ENCODE measurements at places on chromosomes 2 and 18.

GRCh38 chr2:15273452-15273851 is 287.7 kb downstream of the NBAS start:
- no peak for DNase-seq

- no peak for DNase-seq
These were observed 25.4 kb downstream of the FBLN7 start for GRCh38 chr2:112163541-112163981.

DNA sequence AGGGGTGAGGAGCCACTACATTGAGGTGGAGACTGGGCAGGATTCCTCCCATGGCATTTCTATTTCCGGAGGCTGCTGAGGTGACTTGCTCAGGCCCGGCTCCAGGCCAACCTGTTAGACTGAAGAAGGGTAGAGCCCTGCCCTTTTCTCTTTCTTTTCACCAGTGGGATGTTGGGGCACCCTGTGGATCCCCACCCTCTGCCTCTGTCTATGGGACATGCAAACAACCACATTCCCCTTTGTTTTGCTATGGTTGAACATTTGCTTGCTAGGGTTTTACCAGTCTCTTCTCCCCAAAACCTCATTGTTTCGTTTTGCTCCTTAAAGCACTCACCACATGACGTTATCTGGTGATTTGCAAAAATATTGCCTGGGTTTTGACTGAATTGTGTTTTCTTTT is 183.3 kb downstream of the ARL4C start:
- DNase-seq = no peak

DNA sequence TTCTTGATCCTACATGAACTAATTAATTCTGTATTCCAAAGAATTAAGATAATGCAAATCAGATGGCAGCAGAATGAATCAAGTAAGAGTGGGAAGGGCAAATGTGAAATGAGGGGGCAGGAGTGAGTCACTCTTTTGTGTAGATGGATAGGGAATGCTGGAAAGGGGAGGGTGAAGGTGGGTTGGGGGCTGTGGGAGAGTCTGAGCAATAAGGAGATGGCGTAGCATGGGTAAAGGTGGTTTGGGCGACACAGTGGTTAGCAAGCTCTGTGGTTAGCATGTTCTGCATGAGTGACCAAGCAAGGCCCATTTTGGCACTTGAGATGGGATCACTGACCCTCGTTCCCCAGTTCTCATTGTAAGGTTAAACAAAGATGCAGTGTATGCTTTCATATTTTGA is 20.4 kb downstream of the GPD2 start:
- DNase-seq = no peak

DNA sequence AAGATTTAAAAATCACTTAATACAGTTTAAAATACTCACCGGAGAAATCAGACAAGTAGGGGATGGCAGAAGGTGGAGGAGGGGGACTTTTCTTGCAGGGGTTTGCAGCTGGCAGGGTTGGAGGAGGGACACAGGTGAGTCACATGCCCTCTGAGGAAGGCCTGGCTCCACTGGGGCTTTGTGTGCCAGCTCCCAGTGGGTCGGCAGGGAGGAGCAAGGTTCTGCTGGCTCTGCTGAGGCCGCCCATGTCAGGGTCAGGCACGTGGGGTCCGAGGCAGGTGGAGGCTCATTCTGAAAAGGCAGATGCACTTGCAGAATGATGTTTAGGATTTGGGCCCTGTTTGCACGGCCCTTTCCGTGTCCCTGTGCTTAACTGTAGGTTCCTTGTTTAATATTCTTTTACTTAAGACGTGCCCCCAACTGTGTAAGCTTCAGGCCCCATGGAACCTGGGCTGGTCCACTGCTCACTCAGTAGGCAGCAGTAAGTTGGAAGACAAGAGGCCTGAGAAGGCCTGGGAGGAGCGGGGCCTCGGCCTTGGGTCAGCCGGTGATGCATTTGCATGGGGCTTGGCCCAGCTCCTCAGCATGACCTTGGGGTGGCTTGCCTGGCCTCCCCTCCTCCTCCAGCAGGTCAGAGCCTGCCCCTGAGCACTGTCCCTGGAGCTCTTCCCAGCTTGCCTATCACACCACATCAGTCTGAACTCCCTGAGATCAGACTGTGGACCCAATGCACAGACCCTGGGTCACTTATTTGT is 141.0 kb downstream of the GLI2 start:
- DNase-seq = no peak

DNA sequence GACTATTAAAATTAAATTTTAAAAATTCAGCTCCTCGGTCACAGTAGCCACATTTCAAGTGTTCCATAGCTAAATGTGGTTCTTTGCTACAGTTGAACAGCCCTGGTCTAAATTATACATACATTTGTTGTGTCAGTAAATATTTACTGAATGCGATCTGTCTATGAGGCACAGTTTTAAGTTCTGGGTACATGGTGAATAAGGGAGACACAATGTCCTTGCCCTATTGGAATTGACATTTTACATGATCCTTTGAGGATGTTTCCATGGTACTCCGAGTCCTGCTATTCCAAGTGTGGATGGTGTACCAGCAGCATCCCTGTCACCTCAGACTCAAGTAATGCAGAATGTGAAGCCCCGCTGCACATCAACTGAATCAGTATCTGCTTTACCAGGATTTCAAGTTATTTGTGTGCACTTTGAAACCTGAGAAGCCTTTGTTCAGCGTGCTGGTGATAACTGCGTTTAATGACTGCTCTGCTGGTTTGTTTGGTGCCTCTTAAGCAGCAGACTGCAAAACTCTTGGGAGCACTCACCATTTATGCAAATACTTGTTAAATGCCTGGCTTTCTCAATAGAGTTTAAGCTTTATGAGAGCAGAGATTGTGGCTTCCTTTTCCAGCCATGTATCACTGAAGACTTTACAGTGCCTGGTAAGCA is 1.5 kb downstream of the GALNT1 start:
- DNase-seq = no peak

GRCh38 chr2:152606081-152606480 is 111.2 kb downstream of the PRPF40A start:
- DNase-seq = no peak

- DNase-seq = no peak
These were observed 285.3 kb upstream of the CCDC68 start for GRCh38 chr18:55244546-55244945.

GRCh38 chr2:64157792-64158191 is 13.6 kb upstream of the PELI1 start:
- no peak for DNase-seq

GRCh38 chr2:165281387-165281786 is 42.2 kb downstream of the SCN2A start:
- no peak for DNase-seq

DNA sequence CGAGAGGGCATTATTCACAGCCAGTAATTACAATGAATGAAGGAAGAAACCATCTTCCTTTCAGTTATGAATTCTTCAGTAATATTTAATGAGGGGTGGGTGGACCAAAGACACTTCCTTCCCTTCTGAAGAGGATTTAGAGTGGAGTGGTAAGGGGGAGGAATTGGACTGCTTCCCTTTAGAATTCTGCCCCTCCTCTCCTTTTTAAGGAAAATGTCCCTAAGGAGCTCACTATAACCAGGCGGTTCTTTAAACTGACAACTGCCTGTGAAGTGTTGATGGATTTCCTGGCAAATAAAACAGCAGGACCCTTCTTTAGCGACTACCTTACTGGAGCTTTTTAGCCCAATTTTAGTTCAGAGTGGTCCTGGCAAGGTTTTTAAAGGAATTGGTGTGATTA is 86.4 kb downstream of the LIMS1 start:
- DNase-seq = no peak

DNA sequence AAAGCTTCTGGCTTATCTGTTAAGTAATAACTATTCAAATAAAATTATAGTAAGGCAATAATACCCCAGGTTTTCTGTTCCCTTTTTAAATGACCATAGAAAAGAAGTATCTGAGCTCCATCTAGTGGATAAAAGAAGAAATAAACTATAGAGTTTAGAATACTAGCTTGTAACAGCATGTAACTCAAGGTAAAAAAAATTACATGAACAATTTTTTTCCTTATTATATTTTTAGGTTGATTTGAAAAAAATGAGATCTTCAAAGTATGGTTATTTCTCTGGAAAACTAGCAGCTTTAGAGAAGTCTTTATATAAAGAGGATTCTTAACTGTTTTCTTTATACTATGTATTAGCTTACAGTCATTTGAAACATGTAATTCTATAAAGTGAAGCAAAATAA is 58.1 kb downstream of the NCKAP1 start:
- DNase-seq = no peak

DNA sequence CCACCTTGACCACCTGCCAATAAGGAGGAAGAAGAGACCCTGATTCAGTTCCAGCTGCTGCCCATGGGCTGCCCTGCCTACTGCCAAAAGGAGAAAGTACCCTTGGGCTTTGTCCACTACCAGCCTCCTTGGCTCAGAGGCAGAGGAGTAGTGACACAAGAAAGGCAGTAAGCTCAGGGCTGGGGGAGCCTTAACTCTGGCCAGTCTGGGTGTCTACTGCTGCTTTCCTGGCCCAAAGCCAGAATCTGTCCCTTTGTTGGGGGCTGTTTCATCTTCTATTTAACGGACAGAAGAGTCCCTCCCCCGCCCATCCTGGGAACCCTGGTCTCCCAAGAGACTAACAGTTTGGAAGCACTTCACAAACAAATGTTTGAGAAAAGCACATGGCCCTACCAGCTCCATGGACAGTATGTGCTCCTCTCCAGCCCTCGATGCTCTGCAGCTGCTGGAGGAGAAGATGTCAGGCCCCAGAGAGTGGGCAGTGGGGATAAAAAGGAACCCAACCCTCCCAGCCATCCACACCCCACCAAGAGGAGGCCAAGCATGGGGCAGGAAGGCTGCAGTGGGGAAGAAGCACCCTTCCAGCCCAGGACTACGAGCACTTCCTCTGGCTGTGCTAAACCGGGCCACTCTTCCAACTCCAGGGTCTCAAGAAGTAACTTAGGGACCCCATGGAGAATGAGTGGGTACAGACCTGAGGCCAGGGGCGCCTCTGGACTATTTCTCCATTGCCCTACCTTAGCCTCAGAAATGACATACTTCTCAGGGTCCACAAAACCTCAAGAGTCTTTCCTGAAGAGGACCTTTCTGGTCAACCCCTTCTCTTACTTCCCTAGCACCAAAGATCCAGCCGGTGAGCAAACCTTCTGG is 1.2 kb downstream of the ATG9A start:
- no peak for DNase-seq

DNA sequence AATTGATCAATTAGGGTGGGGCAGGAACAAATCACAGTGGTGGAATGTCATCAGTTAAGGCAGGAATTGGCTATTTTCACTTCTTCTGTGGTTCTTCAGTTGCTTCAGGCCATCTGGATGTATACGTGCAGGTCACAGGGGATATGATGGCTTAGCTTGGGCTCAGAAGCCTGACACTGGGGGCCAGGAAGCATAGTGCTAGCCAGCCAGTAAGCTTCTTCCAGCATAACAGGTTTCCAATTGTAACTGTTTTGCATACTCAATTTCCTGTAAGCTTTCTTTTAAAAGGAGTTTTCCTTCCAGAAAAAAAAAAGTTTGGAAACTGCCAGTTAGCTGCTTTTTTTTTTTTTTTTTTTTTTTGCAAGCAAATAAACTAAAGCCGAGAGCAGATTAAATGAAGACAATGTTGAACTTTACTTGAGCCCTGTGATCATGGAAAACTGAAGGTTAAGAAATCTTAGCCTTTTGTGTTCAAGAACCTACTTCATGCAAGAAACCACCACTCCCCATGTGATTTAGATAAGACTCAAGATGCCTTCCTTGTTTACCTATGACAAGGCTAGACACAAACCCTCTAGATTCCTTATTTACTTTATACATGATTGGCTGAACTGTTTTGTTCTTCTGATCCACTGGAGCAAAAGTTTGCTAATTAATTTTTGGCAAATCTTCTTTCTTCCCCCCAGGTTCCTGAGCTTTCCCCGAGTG is 126.9 kb upstream of the LINC00305 start:
- no peak for DNase-seq

DNA sequence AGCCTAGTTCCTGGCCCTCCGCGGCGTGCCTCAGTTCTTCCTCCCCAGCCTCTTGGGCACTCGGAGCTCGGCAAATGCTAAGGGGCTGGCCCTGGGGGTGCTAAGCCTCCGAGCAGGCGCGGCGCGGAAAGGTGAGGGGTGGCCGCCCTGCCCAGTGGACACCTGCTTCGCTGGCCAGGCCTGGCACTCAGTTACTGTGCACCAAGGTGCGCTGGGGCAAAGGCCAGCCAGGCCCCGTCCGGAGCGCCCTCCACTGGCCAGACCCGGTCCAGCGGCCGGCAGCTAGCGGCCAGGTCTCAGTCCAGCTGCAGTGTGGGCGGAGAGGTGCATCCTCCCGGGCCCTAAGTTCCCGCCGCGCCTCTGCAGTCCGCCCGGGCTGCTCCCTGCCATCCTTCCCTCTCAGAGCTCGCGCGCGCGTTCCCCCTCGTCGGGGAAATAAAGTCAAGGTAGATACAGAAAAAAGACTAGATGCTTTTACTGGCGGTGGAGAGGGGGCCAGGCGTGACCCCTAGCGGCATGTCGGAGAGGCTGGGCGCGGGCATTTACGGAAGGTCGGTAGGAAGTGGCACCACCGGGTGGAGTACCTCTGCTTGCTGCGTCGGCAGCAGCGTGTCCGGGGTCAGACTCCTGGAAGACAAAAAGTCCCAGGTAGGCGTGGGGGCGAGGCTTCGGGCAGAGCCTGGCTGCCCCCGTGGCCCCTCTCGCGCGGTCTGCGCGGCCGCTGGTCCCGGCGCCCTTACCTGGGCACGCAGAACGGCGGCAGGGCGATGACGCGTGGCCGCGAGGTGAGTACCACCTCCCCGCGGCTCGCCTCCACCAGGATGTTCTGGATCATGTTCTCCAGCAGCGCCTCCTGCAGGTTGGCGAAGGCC is 9.4 kb upstream of the CRYBA2 start:
- no peak for DNase-seq

GRCh38 chr2:22420076-22420475 is 964.9 kb upstream of the KLHL29 start:
- DNase-seq = no peak

GRCh38 chr2:44433895-44434294 is 72.1 kb downstream of the CAMKMT start:
- DNase-seq = no peak

DNA sequence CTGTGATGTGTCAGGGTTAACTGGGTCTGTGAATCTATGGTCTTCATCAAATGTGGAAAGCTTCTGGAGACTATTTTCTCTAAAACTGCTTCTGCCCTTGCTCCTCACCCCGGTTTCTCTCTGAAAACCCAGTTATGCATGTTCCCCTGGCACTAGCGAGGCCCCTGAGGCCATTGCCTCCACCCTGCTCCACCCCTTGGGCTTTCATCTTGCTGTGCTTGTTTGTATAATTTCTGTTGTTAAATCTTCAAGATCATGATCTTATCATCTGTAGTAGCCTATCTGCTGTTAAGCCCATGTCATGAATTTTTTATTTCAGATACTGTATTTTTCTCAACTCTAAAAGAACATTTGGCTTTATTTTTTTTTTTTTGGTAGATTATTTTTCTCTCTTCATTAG is 14.9 kb upstream of the ANO7 start:
- no peak for DNase-seq

DNA sequence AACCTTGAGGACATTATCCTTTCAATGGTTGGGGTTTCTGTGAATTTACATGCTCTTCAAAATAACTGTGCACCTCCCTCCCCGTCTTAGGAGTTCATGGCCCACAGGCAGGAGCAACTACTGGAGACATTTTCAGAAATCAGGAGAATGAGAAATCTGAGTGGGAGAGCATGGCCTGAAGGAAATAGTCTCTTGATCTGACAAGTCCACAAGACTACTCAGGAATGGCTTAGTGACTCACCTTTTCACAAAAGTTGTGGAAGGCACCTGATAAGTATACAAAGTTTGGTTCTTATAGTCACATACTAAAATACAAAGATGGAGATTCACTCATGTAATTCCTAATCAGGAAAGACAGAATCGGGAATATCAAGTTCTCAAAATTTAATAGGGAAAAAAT is 83.6 kb upstream of the NCKAP5 start:
- DNase-seq = no peak
